ENCODE measurements at places on chromosomes 2 and 18.

DNA sequence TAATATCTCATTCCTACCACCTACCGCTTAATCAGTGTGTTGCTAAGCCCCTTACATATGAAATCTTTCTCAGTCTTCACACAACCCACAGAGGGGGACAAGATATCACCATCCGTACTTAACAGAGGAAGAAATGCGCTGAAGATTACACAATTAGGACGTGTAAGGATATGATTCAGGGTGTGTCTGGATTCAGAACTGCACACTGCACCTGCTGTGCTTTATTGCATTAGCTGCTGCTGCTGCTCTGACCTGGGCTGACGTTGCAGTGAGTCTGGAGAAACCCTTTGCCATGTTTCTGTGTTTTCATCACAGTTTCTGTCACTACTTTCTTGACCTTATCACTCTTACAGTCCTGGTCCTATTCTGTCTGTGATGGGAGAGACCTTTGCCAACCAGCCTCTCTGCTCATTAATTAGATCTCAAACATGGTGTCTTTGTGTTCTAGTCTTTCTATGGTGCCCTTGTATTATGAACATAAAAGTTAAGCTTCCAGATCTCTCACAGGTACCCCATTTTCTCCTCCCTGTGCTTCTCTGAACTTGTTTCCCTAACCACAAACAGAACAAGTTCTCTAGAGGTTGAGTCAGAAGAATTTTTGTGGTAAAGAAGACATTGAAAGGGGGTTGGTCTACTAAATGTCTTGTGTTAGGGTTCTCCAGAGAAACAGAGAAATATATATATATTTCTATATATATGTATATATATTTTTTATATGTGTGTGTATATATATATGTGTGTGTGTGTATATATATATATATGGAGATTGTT, 92.9 kb upstream of the CYP1B1 start:
- no peak for DNase-seq

DNA sequence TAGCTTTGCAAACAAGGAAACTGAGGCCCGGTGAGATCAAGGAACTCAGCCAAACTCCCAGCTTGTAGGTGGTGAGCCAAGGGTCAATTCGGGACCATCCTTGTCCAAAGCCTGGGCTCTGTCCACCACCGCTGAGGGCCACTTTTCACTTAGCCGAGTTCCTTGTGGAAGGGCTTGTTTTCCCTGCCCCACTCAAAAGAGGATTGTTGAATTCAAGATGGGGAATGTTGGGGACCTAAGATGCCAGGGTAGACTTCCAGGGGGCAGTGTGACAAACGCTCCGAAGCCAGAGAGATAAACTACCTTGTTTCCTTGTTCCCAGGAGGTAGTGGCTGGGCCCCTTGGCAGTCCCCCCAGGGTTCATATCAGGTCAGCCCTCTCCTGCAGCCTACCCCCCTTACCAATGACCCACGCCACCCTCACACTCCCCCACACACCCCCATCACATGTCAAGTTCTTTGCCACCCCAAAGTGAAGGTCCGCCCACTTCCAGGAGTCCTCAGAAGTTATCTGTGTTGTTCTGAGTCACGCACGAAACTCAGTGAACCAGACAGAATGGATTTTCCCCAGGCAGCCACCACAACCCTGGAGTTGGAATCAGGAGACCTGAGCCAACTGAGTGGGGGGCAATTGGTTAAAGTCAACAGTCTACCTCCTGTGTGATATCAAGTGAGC, 10.3 kb upstream of the ATOH8 start:
- DNase-seq, result peak; percentile 64

- no peak for DNase-seq
Observed at GRCh38 chr18:32319084-32319483, 129.2 kb downstream of the MEP1B start.

GRCh38 chr2:241354668-241355658, 1.1 kb upstream of the FARP2 start:
- peak; percentile 50 for DNase-seq

DNA sequence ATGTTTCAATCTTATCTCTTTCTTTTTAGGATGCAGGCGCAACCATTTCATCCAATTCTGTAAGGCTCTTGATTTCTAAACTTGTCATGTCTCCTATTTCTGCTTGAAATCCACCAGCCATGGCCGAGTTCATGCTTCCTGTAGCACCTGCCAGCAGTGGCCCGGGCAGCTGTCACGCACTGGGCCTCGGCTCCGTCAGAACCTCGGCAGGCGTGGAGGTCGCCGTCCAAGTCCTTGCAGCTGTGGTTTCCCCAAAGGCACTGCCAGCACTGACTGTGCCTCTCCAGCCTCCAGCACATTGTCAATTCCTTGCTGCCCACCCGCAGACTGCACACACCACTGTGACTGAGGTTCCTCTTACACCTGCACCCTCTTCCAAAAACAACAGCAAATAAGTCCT, 188.7 kb upstream of the SALL3 start:
- DNase-seq, result no peak

Data from inflammatory macrophage treated with lipopolysaccharide for 1 hour (primary cell).